Kidney capillary endothelial cell (primary cell): ENCODE measurements at places on chromosomes 16 and 17.

GRCh38 chr17:73851091-73851490 lies 206.8 kb upstream of the SDK2 start:
- no peak for DNase-seq

DNA sequence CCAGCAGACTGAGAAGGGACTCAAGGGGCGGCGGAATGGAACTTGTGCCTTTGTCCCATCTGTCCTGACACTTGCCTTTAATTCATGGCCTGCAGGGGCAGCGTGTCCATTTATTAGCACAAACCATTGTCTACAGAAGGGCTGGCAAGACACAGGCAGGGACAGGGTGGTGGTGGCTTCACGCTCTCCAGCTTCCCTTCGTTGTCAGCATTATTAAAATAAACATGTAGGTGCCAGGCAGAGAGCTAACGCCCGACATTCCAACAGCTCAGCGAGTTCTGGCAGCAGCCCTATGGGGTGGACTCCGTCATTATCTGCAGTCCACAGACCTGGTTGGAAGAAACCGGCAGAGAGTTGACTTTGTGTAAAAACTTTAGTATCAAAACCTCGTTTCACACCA lies 16.3 kb downstream of the DNAI2 start:
- no peak for DNase-seq

GRCh38 chr17:70089513-70090148 lies 14.6 kb downstream of the KCNJ16 start:
- DNase-seq = no peak

DNA sequence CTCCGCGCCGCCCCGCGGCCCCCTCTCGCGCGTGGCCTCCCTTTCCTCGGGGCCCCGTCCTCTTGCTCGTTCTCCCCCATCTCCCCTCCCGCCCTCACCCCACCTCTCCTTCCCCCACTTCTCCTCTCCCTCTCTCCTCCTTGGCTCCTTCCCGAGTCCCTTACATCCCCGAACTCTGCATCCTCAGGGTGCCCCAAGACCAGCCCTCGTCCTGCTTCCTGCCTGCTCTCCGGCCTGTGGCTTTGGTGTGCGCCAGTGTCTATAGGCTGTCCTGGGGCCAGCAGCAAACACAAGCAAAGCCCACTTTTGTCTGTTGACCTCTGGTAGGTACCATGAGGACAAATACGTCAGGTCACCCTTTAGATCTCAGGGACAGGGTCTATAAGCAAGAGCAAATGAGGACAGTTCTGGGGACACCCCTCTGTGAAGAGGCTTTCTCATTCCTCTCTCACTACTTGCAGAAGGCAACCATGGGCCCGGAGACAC lies 284 bp upstream of the COPZ2 start:
- no peak for DNase-seq

GRCh38 chr16:75761108-75761507 lies 34.8 kb upstream of the CPHXL start:
- DNase-seq = no peak

GRCh38 chr17:66538776-66539175 lies 236.4 kb downstream of the PRKCA start:
- DNase-seq = no peak

GRCh38 chr16:4200000-4200780 lies 41.7 kb downstream of the SRL start:
- DNase-seq = peak; percentile 47

DNA sequence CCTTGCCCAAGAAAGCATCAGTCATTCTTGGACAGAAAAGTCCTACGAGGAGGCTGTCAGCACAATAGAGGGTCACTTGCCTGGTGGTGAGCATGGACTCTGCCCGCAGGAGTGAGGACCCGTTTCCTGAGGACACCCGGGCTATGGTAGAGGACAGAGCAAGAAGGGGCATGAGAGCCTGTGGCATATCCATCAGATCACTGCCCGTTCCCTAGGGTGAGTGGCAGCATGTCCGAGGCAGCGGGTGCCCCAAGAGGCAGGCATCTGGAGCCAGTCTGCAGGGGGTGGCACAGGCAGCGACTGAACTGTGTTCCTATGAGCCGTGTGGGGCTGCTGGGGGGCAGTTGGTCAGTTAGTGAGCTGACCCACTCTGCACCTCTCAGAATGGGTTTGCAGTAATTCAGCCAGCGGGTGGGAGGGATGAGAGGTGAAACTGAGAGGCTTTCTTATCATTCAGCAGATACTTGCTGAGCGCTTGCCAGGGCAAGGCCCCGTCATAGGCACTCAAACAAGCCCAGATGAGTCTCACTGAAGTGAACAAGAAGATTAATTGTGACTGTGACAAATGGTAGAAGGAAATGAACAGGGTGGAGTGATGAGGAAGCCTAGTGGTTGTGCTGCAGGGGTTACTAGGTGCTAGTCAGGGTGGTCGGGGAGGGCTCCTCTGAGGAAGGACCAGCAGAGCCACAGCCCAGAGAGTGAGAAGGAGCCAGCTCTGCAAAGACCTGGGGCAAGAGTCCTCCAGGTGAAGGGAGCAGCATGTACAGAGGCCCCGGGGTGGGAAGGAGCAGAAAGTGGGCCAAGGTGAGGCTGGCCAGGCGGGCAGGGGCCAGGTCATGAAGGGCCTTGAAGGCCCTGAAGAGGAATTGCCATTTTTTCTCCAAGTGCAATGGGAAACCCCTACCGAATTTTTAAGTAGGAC lies 87.9 kb downstream of the CLEC16A start:
- no peak for DNase-seq

- no peak for DNase-seq
These were observed 37.8 kb upstream of the ULK2 start for GRCh38 chr17:19905502-19905901.

- DNase-seq = no peak
These were observed 159.9 kb downstream of the ANKFN1 start for GRCh38 chr17:56313201-56313600.

- DNase-seq = peak; percentile 85
These were observed 133.6 kb downstream of the SNX11 start for GRCh38 chr17:48241131-48241591.

DNA sequence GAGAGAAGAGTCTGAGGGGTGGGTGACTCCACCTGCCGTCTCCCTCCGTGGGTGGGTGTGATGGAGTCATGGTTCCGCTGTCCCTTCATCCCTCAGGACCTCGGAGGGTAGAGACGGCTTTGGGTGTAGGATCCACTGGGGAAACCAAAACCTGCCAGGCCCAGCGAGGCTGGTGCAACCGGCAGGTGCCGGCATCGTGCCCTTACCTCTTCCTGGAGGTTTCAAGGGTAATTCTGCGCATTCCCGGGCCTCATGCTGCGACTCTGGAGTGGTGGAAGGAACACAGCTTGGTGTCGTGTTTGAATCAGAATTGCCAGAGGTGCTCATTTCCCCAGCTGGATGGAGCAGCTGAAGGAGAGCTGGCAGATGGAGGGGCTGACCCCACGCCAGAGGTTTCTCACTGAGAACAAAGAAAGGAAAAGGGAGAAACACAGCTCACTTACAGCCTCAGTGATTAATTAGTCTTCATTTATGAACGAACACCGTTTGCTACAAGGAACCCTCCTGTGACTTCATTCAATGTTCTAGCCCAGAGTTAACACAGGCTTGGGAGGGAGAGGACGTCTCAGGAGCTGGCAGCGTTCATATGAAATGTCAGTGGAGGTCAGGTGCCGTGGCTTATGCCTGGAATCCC lies 16.3 kb upstream of the ATP2A3 start:
- DNase-seq = no peak

- no peak for DNase-seq
These were observed 41.5 kb downstream of the LDHD start for GRCh38 chr16:75074920-75075687.

DNA sequence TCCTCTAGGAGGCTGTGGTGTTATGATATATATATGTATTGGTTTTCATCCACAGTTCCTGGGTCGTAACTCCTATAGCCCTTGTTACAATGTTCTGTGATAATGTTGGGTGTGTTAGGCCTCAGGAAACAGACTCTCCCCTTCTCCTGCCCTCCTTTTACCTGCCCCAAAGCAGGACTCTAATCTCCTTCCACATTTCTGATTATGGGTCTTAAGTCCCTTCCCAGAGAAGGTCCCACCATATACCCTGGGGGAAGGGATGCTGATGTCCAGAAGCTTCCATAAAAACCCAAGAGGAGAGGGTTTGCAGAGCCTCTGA lies 450 bp upstream of the C1QBP start:
- DNase-seq = no peak

GRCh38 chr17:77874303-77875050 lies 84.0 kb upstream of the TNRC6C start:
- no peak for DNase-seq

DNA sequence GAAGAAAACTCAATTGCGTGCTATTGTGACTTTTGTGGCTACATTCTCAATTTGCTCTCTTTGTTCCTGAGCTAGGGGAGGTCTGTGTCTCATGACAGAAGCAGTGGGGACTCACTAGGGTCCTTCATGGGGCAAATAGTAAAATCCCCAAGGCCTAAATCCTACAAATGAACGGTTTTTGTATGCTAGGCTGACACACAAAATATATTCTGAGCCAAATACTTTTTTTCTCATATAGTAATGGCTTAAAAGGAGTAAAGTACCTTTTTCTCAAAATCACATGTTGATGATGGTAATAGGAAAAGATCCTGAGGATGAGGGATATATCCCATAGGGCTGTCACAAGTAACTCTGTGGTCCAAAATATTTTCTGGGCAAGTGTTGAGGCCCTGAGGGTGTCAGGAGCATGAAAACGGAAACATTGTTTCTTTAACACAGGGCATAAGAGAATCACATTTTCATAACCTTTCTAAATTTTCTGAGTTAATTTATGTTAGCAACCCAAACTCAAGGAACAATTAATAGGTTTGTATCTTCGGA lies 77.5 kb upstream of the CNTNAP4 start:
- no peak for DNase-seq

GRCh38 chr17:12900474-12900873 lies 111.2 kb downstream of the ARHGAP44 start:
- DNase-seq = no peak

GRCh38 chr17:50264263-50265113 lies 9.8 kb upstream of the TMEM92 start:
- no peak for DNase-seq

GRCh38 chr17:57899822-57900221 lies 50.0 kb upstream of the MRPS23 start:
- DNase-seq = no peak

DNA sequence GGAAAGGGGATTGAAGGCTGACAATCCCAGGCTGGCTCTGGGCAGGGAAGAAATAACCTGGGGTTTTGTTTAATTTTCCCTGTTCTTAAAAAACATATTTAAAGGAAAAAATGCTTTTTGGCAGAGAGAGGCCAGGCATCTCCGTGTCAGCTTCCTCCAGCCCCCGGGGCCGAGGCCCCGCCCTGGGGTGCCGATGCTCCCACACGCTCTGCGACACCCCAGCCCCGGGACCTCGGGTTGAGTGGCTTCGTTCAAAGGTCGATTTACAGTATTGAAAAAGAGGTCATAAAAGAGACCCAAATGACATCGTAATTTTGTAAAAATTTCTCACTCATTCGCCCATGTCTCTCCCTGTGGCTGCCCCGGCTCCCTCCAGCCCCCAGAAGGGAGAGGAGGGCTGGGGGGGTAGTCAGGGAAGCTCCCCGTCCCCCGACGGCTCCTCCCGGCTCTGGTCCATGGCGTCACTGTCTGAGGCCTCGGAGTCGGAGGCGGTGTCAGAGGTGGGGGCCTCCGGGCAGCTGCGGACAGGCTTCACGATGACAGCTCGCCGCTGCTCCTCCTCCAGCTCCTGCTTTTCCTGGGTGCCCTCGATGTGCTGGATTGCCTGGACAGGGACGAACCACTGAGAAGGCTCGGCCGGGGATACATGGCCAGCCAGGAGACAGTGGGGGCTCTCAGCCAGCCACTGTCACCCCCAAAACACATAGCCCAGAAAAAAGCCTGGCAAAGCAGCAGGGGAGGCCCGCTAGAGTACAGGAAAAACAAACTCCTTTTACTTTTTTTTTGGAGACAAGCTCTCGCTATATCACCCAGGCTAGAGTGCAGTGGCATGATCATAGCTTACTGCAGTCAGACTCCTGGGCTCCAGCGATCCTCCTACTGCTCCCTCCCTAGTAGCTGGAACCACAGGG lies 14.9 kb downstream of the TFAP4 start:
- no peak for DNase-seq

- no peak for DNase-seq
These were observed 16.4 kb downstream of the KCNG4 start for GRCh38 chr16:84223456-84223855.

- DNase-seq = no peak
These were observed 300.2 kb upstream of the IRX5 start for GRCh38 chr16:54630284-54630967.

DNA sequence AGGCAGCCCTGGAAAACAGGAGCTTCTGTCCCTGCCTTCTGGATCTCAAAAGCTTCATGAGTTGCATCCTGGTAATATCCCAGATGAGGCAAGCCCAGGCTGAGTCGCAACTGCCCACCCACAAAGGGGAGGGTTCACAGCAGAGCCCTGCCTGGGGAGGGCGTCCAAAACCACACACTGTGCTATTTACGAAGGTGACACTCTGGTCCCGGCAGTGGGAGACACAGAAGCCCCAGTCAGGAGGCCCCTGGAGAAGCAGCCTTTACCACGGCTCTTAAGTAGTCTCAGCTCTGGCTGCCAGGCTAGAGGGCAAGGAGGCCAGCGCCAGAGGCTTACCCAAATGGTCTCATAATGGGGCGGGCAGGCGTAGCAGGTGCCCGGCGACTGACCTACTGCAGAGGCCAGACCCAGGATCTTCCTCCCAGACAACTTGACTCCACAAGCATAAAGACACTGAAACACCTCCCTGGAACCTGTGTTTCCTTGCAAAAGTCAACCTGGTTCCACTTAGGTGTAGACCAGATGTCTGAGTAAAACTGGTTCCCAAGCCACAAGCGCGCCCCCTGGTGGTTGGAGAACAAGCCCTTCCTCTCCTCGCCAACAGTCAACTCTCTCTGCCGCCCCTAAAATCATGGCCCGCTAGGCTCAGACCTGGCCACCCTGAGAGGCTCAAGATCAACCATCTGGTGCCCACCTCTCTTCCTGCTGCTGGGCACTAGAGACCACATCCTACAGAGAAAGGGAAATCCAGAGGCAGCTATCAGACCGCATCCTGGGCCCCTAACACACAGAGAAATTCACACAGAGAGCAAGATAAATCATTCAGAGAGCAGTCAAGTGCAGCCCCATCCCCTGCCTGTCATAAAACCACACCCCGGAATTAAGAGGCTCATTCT lies 5.2 kb downstream of the AXIN2 start:
- no peak for DNase-seq

GRCh38 chr17:20952183-20952582 lies 90.6 kb downstream of the USP22 start:
- DNase-seq = no peak
